ENCODE measurements at places on chromosomes 7 and 10.

GRCh38 chr7:154843670-154844237 is 159.2 kb downstream of the PAXIP1 start:
- DNase-seq = no peak

DNA sequence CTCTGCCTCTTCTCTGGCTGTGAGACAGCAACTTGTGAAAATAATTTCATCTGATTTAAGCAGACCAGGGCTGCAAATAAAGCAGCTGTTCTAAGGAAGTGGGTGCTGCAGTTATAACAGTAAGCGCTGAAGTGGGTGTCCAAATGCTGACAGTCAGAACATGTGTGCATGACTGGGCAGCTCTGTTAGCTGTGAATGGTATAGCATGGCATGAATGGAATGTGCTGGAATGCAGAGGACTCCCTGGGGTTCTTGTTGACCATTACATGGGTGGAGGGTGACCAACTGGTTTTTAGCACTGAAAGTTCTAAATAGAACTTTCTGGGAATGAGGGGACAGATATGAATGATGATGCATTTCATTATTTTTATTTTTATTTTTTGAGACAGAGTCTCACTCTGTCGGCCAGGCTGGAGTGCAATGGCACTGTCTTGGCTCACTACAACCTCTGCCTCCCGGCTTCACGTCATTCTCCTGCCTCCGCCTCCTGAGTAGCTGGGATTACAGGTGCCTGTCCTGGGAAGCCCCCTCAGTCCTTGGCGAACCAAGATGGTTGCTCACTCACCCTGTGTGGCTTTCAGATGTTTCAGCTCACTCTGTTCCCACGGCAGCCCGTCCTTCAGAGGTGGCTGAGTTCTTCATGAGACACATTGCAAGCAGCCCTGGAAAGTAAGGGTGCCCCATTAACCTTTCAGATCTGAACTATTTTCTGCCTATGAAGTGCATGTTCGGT is 319.8 kb upstream of the PHYHIPL start:
- DNase-seq = peak; percentile 82

DNA sequence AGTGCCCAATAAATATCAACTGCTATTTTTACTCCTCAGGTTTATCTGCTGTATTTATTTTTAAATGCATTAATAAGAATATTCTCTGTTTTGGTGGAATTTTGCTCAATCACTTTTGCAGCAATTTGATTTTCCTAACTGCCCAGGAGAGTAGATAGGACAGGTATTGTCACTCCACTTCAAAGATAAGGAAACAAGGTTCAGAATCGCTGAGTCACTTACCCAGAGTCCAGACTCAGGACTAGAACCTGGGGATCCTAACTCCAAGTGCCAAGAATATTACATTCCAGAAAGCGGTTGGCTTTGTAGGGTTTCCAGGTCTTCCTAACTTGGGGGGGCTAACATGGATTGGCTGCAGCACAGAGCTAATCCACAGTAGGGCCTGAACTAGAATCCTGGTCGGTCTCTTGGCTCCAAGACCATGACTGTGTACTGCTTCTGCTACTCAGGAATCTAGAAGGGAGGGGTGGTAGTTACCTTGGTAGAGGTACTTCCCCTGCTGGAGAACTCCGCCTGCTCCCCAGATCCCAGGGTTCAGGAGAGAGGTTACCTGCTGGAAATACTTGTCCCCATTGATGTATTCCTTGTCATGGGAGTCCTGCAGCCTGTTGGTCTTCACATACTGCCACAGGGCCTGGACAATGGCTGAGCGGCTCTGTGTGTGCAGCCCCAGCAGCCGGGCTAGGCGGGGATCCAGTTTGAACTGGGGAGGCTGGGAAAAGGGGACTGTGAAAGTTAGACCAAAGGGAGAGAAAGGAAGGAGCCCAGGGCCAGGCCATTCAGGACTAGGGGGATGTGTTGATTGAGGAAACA is 7.3 kb downstream of the SMARCD3 start:
- DNase-seq = peak; percentile 34

DNA sequence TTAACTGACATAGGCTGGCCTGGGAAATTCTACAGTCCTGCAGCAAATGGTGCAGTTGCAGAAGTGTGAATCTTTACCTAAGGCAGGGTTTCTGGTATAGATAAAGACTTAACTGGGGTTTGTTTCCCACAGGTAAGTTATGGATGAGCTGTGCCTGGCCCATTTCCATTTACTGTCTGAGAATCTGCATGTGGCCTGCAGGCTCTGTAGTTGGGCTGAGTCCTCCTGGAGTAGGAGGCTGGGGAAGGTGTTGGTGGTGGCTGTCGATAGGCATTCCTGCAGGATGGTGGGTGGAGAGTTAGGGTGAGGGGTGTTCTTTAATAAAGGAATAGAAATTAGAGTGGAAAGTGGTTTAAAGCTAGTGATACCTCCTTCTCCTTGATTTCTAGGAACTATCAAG is 193.5 kb downstream of the AUTS2 start:
- DNase-seq = no peak

DNA sequence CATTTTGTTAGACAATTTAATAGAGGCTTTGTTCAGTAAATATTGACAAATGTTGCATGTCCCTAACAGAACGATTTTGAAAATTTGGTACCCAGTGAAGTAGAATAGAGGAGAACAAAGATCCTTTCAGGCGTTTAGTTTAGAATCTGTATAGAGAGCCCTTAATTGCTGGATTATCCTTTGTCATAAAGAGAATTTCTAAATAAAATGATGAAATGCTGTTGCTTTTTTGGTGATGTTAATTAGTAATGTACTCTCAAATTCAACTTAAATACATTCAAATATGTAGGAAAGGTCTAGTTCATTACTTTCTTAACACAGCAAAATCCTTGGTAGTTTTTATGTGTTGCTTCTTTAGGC is 1.2 kb downstream of the LUC7L2 start:
- DNase-seq = no peak

DNA sequence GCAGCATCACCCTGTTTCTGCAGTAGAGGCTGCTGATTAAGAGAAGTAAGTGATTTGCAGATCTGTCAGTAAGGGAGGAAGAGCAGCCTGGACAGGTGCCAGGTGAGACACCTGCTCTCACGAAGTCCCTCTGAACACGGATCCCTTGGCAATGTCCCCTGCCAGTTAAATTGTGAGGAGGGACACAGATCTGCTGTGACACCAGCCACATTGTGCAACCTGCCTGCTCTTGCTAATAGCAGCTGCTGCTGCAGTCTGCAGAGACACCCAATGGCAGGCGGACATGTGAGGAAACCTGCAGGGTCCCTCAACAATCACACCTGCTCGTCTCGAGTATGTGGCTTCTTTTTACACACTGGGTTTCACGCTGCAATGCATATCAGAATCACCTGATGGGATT is 31.9 kb downstream of the ANXA11 start:
- DNase-seq = no peak

DNA sequence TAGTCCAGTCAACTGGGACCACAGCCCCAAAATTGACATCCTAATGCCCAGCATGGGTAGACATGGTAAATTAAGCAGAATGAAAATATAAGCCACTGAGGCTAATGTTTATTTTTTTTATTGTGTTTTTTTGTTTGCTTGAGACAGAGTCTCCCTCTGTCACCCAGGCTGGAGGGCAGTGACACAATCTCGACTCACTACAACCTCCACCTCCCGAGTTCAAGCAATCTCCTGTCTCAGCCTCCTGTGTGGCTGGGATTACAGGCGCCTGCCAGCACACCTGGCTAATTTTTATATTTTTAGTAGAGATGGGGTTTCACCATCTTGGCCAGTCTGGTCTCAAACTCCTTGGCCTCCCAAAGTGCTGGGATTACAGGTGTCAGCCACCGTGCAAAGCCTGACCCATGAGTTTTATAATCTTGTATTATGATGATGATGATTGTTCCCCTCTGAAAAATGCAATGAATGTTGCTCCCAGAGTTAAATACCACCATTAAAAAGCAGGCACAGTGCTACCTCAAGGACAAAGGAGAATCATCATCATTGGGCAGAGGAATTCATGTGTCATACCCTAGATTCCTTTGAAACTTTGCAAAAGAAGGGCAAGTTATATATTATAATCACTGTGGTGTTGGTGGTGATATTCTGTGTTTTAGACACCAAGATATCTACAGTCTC is 228.0 kb downstream of the PARD3 start:
- DNase-seq = no peak

GRCh38 chr10:132939957-132940790 is 2.2 kb downstream of the CFAP46 start:
- no peak for DNase-seq

- no peak for DNase-seq
Measured at GRCh38 chr7:30201921-30202320, 67.1 kb downstream of the MTURN start.

- DNase-seq = no peak
Measured at GRCh38 chr7:100629117-100629716, 12.1 kb downstream of the TFR2 start.

DNA sequence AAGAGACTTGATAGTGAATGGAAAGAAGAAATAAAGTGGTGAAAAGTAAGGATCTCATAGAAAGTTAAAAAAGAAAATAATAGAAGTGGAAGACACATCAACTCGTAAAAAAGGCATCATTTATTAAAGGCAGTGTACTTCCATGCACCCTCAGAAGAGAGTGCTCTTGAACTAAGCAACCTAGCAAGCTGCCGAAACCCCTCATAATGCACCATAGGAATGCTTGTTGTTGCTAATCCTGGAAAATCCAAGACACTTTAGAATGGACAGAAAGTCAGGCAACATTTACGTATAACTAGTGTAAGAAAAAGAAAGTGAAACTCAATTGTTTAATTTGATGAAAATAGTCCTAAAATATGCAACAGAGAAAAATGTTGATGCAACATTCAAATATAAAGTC is 12.8 kb downstream of the TFPI2 start:
- no peak for DNase-seq

GRCh38 chr10:70232155-70232858 is 922 bp downstream of the PPA1 start:
- DNase-seq = no peak

- DNase-seq = no peak
Measured at GRCh38 chr10:23453465-23453864, 14.6 kb downstream of the OTUD1 start.

DNA sequence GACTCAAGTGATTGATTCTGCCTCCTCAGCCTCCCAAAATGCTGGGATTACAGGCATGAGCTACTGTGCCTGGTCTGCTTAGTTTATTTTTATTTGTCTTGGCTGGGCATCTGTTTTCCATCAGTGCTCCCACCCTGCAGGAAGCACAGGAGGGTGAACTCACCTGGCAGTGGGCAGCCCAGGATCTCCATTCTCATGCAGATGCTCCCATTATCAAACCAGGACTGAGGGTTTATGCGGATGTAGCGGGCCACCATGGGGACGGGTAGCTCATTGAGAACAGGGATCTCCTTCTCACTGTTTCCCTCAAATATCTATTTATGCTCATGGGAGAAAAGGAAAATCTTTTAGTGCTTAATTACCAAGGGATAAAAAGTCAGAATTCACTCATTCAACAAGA is 93.8 kb downstream of the CPXM2 start:
- no peak for DNase-seq

DNA sequence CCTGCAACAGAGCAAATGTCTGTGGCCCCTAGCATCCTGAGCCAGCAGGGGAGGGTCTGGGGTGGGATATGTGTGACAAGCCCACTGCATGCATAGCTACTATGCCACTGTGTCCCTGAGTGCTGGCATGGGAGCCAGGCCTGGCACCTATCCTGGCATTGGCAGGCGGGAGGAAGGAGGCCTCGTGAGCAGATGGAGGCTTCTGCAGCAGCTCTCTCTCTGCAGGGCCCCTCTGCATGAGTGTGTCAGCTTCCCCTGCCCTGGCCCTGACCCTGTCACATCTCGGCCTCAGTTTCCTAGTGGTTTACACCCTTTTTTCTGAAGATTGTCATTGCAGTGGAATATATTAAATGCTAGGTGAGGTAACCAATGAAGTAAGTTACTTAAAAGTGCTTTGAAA is 13.1 kb upstream of the IMPDH1 start:
- no peak for DNase-seq

DNA sequence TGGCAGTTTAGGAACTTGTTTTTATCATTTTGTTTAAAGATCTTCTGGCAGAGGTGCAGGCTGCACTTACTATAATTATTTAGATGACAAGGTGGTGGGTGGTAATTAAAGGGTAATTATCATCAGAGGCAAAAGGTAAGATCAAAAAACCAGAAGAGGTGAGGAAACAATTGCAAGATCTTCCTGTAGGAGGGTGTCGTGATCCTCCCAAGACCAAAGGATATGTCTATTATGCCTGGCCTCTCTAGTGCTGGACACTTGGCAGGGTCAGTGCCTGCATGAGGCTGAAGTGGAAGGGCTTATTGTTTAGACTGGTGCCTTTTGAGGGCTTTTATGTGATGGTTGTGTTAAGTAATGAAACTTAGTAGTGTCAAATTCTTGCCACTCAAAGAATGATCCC is 1.8 kb upstream of the WAPL start:
- DNase-seq = no peak

GRCh38 chr7:6436385-6436685 is 11.4 kb downstream of the DAGLB start:
- no peak for DNase-seq

DNA sequence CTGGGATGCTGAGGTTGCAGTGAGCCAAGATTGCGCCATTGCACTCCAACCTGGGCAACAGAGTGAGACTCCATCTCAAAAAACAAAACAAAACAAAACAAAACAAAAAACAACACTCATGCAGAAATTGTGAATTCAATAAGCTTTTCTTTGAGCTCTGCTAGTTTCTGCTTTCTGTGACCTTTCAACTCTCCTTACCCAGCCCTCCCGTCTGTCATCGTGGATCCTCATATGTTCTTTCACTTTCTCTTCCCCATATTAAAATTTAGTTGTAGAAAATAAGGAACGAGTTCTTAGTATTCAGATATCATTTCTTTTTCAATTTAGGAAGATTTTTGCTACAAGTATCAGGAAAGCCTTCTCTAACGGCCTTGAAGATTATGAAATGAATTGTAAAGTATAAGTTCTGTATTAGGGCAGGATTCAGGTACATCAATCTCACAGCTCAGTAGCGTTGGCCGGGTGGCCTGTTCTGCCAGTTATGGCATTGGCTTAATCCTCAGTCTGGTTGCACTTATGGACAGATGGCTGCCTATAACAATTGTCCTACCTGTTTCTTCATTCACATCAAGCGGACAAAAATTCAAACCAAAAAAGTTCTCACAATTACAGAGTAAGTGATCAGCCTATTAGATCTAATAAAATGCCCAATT is 1167.0 kb downstream of the SORCS3 start:
- no peak for DNase-seq

DNA sequence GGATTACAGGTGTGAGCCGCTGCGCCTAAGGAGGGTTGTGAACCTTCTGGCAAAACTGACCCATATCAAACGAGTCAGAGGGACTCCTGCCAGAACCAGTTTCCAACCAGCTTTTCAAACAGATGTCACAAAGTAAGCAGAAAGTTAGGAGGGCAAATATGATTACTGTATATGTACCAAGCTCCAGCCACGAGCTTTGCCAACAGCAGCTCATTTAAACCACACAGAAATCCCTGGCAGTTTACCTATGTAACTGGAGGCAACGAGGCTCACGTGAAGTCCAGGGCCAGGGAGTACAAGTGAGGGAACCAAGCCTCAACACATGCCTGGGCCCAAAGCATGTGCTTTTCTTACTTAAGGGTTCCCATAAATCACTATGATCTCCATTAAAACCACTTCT is 12.5 kb upstream of the DAGLB start:
- no peak for DNase-seq

GRCh38 chr10:44958196-44958897 is 1.3 kb upstream of the RASSF4 start:
- no peak for DNase-seq

Measured in RWPE2 (cell line).